T1000 (cell line): ENCODE measurements at places on chromosomes 11 and 22.

GRCh38 chr11:117172724-117173421, 5.7 kb upstream of the SIDT2 start:
- no peak for DNase-seq

GRCh38 chr22:19424186-19424500, 7.4 kb downstream of the HIRA start:
- no peak for DNase-seq

GRCh38 chr22:30056015-30056414, 24.2 kb upstream of the HORMAD2 start:
- DNase-seq, result no peak

- peak; percentile 78 for DNase-seq
These were observed 30.9 kb upstream of the WNT7B start for GRCh38 chr22:46007848-46008261.

- DNase-seq, result no peak
These were observed 425.9 kb downstream of the TMEM135 start for GRCh38 chr11:87463486-87464102.

DNA sequence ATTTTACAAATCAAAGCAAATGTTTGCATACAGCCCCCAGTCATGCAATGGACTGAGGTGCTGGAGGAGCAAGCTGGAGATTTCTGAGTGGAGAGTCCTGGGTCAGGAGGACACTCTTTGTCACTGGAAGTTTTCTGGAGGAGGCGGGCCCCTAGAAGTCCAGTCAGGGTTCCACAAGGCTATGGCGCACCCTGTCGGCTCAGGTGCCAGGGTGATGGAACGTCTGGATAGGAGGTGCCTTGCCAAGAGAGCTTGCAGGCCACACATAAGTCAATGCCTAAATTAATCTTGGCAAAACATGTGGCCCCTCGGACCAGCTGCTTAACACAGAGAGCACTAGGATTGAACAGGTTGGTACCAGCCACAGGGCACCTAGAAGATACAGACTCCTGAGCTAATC, 174.7 kb upstream of the CADM1 start:
- DNase-seq, result no peak

DNA sequence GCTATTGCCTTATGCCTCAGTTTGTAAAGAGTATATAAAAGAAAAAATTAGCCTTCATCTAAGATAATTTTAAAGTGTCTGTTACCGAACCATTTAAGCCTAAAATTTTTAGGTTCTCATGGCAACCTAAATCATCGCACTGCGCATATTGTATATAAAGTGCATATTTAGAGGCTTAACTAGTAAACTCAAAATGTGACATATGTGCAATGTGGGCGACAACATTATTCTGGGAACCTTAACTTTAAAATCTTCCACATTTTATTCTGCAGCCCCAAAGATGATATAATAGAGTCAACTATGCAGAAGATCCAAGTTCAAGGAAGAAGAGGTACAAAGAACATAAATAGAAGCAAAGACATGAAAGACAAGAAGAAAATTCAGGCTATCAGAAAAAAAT, 23.0 kb downstream of the CELF1 start:
- DNase-seq, result no peak

DNA sequence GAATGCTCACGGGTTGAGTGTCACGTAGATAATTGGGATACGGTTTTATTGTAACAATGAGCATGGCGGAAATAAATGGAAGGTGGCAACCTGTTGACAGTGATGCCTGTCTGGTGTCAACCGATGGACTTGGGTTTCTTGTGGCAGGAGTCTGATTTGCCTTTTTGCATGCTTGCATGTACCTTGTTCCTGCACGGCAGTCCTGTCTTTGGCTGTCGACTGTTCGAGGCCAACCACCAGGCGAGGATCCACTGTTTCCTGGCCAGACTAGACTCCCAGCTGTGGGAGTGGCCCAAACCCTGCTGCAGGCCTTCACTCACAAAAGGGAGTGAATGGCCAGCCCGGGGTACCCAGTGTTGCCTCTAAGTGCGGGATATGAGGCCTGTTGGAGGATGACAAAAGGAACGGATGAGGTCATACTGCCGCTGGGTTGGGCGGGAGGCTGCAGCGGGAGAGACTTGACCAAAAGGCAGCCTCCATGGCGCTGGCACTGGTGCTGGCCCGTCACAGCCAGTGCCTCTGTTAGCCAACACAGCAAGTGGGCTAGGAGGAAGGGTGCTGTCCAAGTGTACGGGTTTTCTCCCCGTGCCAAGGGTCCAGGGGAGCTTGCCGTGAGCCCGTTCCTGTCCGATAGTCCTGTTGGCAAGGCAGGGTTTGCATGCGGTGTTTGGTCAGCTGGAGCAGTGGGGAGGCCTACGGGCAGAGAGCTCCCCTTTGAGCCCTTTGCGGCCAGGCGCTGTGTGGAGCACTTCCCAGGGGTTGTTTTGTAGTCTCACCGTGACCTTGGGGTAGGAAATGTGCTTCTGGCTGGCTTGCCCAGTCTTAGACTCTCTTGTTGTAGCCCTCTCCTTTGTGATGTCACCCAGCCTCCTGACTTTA, 974 bp downstream of the DGCR8 start:
- peak; percentile 48 for DNase-seq

GRCh38 chr22:37281195-37281594, 1.1 kb upstream of the CYTH4 start:
- no peak for DNase-seq

- DNase-seq, result no peak
These were observed 148.2 kb upstream of the ARHGAP20 start for GRCh38 chr11:110860461-110860860.

- no peak for DNase-seq
These were observed 533 bp downstream of the SERGEF start for GRCh38 chr11:18012122-18012905.

DNA sequence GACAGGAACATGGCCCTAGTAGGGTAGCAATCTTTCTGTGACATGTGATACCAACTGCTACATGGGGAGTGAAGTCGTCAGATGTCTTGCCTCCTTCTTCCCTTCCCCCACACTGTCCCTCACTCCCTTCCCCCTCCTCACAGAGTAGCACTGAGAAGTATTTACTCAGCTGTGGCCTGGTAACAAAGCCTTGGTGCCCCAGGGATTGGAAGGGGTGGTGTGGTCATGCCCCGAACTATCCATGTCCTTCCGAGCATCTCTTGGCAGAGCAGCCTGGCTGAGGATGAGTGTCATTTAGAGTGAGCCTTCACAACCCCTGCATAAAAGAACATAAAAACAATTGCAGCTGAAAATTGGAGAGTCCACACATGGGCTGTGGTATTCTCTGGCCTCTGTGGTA, 46.1 kb downstream of the ARFGAP2 start:
- no peak for DNase-seq

DNA sequence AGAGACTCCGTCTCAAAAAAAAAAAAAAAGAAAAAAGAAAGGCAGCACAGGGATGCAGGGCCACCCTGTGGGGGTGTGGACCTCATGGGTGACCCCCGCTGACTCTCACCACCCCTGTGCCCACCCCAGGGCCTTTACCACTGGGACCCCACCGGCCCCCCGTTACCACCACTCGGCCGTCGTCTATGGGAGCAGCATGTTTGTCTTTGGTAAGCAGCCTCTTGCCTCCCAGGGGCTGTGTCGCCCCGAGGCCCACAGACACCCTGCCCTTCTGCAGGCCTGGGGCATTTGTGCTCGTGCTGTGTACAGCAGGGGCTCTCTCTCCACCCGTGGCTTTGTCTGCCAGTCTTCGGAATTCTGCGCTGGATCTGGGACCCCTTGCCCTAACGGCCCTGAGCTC, 5.3 kb downstream of the LZTR1 start:
- DNase-seq, result no peak

DNA sequence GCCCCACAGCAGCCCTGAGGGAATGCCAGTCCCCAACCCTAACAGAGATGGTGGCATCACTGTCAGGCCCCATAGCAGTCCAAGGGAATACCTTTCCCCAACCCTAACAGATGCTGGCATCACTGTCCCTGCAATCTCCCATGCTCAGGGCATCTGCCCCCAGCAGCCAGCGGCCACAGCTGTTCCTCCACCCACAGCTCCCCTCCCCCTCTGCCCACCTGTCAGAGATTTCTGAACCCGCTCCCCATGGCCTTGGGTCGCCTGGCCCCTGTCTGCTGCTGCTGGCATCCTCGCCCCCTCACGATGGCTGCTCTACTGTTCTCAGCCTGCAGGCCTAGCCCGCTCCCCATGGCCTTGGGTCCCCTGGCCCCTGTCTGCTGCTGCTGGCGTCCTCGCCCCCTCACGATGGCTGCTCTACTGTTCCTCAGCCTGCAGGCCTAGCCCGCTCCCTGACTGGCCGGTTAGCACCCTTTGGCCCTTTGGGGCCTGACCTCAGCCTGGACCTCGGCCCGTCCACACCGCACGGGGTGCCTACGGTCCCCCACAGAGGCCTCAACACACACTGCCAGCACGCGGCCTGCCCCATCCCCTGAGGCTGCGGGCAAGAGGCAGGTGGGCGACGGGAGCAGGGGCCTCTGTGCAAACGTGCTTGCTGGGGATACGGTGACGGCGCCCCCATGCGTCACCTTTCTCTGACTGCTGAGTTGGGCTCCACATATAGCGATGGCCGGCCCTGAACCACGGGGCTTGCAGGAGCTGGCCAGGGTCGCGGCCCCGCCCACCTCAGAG, 20.7 kb downstream of the CHID1 start:
- no peak for DNase-seq

- DNase-seq, result no peak
These were observed 64.5 kb upstream of the NECTIN1 start for GRCh38 chr11:119793335-119793984.

DNA sequence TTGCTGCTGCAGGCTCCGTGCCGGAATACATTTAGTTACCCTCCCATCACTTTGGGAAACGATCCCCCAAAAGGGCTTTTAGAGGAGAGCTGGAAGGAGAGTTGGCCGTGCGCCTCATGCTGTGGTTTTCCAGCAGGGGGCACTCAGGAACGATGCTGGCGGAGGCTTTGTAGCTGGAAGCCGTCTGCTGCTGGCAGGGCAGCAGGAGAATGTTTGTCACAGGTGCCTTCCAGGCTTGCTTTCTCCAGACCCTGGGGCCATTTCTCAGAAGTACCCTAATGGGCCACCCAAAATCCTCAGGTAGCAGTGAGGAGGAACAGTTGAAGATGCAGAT, 30.0 kb upstream of the CABP7 start:
- DNase-seq, result no peak

DNA sequence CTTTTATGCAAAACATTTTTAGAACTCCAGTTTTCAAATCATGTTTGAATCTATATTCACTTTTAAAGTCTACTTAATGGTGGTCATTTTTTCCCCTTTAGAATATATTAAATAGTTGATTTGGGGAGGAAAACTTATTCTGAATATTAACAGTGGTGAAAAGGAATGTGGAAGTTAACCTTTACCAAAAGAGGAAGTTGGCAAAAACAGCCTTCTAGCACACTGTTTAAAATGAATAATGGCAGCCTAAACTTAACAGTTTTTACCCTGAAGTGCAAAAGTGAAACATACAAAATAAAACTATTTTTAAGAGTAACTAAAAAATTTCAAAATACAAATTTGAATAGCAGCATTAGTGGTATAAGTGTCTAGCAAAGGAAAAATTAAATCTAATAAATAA, 86.4 kb downstream of the GRK3 start:
- DNase-seq, result no peak

DNA sequence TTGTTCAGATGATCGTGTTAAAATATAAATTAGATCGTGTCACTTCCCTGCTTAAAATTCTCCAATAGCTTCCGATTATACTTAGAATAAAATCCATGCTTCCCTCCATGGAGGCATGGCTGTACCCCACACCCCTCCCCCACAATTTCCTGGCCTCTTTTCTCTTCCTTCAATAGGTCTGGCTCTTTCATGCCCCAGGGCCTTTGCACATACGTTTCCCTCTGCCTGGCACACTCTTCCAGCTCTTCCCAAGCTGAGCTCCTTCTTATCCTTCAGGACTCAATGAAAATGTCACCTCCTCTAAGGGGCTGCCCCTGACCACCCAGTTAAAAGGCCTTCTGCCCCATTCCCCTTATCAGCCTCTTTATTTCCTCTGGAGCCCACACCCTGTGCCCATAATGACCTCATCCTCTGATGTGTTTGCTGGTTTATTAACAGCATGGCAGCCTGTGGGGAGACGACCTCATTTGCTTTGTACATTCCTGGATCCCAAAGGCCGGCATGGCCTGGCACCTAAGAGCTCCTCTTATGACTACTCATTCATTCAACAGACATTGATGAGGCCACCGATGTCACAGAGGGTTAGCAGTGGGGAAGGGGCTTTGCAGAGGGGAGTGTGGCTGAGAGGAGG, 9.0 kb upstream of the FLRT1 start:
- no peak for DNase-seq
